ENCODE measurements at places on chromosomes 6 and 20.

GRCh38 chr6:167153521-167153959 is 4.2 kb downstream of the GPR31 start:
- DNase-seq, result no peak

DNA sequence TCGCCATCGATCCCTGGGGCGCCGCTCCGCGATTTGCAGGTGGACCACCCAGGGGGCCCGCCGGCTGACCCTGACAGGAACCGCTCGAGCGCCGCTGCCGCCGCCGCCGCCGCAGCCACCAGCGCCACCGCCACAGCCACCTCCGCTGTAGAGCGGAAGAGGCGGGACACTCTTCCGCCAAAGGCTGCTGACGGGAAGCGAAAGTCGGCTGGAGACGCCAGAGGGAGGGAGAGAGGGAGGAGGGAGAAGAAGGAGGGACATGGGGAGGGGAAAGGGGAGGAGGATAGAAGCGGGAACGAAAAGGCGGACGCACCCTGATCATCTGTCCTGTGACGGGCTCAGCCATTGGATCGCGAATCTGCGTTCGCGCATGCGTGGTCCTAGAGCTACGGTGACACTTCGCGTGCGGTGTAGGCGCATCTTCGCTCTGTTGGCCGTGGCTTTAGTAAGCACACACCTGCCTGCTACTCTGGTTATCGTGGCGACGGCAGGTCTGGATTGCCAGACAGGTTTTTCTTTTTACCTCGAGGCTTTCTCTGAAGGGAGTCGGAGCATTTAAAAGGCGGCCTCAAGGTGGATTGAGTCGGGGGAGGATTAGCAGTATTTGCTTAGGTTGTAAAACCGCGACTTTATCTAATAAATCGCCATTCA is at the start of gene TMEM30A:
TMEM30A (minus strand) TSS at position 161 of the 651 bp plus-strand sequence; CDS start at position 7, 154 bp downstream.
- peak; percentile 97 for DNase-seq

DNA sequence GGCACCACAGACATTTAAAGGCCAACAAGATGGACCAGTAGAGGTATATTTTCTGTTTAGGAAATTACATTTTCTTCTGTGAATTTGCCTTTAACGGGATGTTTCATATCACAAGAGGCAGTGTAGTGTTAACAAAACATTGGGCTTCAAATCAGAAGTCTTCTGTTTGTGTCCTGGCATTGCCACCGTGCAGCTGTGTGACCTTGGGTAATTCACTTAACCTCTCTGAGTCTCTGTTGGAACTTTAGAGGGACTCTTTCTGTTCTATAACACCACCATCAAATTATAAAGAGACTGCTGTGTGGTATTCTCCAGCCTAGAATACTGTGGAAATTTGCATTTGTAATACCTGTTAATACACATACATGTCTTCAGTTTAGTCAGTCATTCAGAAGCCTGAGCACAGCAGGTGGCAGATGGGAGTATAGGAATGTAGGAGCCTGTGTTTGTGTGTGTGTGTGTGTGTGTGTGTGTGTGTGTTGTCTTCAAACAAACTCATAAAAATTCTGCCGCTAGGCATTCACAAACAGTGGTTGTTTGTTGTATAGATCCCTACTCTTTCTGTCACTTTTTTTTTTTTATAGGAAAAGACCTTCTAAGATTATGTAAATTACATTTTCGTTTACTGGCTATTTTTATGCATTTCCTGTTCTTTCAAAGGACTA is 22.6 kb downstream of the UST start:
- DNase-seq, result no peak

GRCh38 chr20:50799176-50799889 is 4.5 kb downstream of the BCAS4 start:
- DNase-seq, result no peak

- DNase-seq, result no peak
Measured at GRCh38 chr6:88763160-88763559, 200.3 kb downstream of the RNGTT start.

DNA sequence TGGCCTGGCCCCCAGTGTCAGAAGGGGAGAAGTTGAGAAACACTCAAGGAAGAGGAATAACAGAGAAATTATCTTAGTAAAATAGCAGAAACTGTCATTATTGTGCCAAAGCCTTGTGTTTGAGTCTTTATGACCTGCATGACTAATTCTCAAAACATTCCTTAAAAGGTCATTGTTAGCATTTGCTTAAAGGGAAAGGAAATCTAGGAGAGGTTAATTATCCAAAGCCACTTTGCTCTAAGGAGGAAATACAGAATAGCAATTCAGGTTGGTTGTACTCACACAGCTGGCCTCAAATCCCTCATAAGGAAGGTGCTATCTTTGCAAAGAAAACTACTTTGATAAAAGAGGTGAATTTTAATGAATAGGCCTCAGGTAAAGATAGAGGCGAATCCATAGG is 516.7 kb downstream of the CBLN4 start:
- DNase-seq, result no peak

- no peak for DNase-seq
Measured at GRCh38 chr20:32075534-32075933, 23.5 kb downstream of the HCK start.

- DNase-seq, result no peak
Measured at GRCh38 chr6:163991321-163991720, 576.8 kb downstream of the QKI start.

DNA sequence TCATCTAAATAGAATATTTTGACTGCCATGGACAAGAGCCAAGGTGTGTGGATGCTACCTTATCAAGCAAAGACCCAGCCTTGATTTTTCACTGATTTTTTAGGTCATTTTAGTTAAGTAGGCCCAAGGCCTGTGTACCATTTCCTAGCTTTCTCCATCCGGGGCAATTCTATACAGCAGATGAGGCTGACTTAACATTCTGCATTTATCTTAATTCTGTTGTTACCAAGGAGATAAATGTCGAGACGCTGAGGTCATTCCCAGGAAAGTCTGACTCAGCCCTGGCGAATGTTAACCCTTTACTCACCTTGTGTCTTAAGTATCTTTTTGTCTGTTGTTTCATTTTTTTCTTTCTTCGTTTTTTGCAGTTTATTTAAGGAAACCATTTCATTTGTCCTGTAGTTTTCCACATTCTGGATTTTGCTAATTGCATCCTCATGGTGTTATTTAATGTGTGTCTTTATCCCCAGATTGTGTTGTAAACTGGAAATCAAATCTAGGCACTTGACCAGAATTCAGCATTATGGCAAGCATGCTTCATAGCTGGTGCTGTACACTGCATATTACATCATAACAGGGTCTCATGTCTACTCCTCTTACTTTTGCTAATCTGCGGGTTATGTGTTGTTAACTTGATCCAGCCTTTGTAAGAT is 277.0 kb downstream of the CDKAL1 start:
- DNase-seq, result peak; percentile 74

DNA sequence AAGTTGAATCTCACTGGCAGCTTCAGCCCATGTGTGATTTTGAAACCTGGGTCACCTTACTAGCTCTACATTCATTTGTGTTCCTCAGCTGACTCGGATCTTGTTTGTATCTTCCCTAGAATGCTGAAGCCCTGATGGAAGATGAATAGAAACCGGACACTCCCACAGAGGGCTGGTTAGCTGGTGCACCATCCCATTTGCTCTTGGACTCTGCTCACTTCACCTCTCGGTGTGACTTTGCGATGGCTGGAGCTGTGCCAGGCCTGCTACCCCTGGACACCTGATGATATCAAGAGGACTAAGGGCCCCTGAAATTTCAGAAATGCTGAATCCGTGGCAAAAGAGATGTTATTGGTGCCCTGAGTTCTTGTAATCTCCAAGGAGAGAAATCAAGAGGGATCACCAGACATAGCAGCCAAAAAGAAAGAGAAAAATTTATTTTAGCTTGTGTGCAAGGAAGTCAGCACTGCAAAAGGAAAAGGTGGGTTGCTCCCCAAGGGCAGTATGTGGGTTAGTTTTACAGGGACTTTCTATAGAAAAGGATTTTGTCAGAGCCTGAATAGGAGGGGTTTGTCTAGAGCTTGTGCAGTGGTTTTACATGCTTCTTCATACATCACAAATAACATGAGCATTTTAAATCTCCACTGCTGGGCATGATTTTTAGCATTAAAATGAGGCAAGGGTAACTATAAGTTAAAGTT is 426.3 kb upstream of the NOX3 start:
- DNase-seq, result no peak

- DNase-seq, result no peak
Measured at GRCh38 chr6:106520711-106521401, 108.4 kb downstream of the RTN4IP1 start.

DNA sequence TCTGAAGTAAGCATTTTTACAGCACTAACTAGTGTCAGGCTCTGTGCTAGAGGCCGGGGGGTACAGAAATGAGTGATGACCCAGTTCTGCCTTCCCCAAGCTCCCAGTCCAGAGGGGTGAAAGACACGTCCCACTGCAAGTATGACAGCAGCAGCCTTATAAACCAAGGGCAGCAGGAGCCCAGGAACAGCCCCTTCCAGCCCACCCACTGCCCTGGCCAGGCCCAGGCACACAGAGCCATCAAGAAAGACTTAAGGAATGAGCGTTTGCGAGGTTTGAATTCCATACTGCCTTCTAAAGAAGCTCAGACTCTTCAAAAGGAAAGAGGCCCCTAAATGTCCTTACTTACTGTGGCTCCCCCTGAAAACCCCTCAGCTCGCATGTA is 10.0 kb downstream of the TRERF1 start:
- no peak for DNase-seq

DNA sequence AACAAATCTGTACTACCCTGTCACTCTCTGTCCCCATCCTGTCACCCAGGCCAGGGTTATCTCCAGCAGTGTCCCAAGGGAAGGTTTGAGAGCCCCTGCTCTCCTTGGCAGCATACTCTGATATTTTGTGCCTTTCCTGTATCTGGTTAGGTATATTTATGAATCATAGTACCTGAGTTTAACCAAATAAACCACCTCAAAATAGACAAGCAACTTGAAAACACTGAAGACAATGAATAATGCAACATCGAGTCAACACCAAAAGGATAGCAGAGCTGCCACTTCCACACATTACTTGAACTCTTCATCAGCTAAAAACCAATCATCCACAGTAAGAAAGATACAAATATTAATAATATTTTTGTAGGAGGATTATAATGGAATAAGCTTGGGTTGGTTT is 142.6 kb upstream of the TAB2 start:
- no peak for DNase-seq

GRCh38 chr6:151022492-151022891 is 157.0 kb downstream of the MTHFD1L start:
- no peak for DNase-seq

- DNase-seq, result no peak
Measured at GRCh38 chr6:26520237-26520849, 17.8 kb upstream of the HMGN4 start.

DNA sequence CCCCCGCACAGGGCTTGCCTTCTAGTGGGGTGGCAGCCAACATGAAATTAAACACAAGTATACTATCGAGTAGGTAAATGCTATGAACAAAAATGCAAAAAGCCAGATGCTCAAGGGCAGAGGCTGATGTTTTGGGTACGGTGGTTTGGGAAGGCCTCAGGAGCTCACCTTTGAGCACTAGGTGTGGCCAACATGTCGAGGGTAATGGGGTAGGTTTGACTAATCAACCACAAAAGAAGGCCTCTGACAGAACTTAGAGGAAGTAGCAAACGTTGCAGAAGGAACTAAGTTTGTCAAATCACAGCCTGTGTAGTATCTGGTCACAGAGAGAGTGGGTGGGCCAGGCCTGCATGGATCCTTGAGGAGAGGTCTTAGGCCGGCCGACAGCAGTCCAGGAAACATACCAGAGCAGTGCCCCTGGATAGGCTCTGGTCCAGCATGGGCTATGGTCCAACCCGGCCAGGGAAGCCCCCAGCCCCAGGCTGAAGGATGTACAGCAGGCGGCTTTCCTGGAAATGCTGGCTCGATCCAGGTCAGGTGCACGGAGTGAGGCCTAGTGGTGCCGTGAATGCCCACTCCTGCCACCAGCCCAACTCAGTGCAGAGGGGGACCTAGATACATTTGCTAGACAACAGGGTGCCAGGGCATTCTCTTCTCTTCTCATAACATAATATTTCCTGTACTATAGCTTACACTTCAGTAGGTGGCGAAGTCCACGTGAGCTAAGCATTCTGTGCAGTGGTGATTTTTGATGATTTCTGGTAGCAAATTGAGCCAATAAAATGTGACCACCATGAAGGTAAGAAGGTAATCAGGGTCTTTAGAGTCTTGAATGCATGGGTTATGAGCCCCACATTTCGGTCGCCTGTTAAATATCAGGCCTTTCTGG is 56.3 kb upstream of the CD93 start:
- no peak for DNase-seq

DNA sequence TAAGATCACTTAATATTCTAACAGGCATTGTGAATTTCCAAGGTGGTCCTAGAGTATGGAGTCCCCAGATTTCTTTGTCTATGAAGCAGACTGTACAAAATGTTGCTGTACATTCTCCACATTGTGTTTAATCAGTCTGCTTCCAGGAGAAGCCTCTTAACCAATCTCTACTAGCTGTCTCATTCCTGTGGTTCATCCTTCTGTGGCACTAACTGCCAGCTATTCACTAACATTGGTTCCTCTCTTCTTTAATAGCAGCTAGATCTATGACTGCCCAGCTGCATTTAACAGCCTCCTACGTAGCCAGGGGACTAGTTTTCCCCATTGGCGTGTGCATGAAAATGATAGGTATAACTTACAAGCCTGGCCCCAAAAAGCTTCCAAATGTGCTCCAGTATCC is 395.4 kb downstream of the SAMD5 start:
- no peak for DNase-seq

GRCh38 chr6:96872976-96873375 is 24.7 kb downstream of the NDUFAF4 start:
- no peak for DNase-seq

DNA sequence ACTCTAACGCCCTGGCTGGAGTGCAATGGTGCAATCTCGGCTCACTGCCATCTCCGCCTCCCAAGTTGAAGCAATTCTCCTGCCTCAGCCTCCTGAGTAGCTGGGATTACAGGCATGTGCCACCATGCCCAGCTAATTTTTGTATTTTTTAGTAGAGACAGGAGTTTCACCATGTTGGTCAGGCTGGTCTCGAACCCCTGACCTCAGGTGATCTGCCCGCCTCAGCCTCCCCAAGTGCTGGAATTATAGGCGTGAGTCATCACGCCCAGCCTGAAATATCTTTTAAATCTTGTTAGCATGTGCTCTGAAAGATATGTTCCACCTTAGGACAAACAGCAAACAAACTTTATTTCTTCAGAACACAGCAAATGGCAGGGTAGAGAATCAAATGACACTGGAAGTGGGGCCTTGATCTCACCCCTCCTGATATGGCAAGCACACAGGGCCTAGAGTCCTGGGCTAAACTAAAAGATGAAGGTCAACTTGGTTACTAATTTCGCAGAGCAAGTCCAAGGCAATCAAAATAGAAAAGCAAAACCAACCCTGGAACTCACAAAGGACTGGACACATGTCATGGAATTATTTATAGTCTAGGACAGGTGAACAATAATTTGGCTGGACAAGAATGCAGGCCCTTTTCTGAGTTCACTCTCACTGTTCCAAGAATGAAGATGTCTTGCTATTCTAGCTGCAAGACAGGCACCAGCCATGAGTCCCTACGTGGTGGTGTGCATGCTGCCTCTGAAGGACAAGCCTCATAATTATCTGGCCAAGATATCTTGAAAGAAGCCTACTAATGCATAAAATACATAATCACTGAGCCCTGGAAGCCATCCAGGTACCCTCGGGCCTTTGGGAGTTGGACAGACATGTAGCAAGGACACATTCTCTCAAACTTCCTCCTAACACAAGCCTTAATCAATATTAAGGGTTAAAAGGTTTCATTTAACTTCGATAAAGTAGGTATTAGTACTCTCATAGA is 35.6 kb downstream of the B4GALT5 start:
- no peak for DNase-seq

- DNase-seq, result peak; percentile 38
Measured at GRCh38 chr6:135935941-135936601, 84.6 kb downstream of the PDE7B start.
